ENCODE measurements at places on chromosomes 2 and 18.

DNA sequence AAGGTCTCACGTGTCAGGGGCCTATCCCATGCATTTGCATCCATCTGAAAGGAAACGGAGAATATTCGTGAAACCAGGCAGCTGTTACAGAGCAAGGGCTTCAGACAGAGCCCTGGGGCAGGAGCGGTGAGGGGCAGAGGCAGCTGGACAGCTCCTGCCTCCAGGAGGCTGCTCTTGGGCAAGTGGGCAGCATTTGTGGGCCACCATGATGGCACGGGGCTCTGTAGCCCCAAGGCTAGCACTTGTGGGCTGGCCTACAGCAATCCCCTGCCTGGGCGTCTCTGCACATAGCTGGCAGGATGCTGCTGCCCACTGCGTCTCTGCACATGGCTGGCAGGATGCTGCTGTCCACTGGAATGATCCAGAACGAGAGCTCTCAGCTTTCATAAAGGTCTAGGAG, 52.8 kb upstream of the PTMA start:
- DNase-seq, result no peak

DNA sequence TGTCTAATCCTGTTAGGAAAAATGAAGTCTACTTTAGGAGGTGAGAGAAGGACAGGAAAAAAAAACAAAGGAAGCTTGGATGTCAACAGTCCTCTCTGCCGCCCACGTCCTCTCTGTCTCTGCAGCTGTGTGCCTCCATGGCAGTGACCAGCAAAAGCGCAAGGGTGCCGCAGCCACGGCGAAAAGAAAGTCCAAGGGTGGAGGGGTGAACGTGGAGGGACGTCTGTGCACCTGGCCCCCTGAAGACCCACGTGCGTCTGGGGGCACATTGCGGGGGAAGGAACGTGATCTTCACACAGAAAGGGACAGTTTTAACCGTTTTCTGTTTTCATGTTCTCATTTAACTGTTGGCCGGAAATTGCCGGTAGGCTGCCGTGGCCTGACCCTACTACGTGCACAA, 152.7 kb downstream of the MBP start:
- no peak for DNase-seq

DNA sequence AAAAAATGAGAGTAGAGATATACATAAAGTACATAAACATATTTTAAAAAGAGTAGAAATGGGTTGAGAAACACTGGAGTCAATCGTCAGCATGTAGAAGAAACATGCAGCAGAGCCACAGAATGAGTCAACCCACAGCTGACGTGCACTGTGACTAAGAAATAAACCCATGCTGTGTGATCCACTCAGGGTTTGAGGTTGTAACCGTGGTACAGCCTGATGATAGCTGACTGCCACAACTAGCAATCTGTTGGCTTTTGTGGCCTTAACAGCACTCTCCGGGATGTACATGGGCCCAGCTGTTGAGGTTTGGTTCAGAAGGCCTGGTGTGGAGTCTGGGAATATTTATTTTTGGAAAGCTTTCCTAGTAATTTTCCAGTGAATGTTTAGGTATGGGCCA, 554.4 kb upstream of the MEX3C start:
- DNase-seq, result no peak

- DNase-seq, result no peak
Observed at GRCh38 chr18:29838556-29838955, 1204.0 kb downstream of the DSC3 start.

- no peak for DNase-seq
Observed at GRCh38 chr2:121520641-121520994, 10.1 kb upstream of the RNU4ATAC start.

GRCh38 chr2:127324635-127325034, 30.7 kb upstream of the ERCC3 start:
- no peak for DNase-seq

GRCh38 chr2:23019476-23019875, 365.5 kb upstream of the KLHL29 start:
- no peak for DNase-seq

DNA sequence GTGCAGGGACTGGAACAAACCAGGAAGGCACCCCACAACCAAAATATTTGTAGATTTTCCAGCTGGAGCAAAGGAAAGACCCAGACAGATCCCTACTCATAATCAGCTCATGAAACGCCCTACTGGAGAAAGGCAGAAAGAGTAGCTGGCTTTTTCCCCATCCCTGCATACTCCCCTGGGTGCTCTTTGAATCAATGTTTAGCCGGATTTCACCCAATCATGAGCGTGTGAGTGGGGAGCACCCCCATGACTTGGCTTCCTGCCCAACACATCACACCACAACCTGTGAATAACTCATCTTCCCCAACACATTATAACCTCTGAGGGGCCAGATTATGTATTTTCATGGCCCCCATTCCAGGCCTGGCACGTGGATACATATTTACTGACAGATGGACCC, 35.1 kb upstream of the SLC14A1 start:
- peak; percentile 19 for DNase-seq

DNA sequence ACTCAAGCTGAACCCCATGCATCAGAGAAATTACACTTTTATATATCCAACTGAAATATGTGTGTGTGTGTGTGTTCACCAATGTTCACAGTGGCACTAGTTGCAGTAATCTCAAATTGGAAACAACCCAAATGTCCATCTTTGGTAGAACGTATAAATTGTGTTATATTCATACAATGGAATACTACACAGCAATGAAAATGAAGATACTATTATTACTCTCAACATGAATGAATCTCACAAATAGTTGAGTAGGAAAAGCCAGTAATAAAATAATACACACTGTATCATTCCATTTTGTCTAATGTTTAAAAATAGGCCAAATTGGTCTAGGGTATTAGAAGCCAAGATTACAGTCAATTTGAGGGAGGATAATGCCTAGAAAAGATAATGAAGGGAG, 48.0 kb upstream of the NFE2L2 start:
- no peak for DNase-seq

GRCh38 chr2:113260991-113261390, 17.7 kb downstream of the PAX8 start:
- no peak for DNase-seq

- DNase-seq, result no peak
Observed at GRCh38 chr2:152815634-152816257, 97.3 kb downstream of the ARL6IP6 start.

DNA sequence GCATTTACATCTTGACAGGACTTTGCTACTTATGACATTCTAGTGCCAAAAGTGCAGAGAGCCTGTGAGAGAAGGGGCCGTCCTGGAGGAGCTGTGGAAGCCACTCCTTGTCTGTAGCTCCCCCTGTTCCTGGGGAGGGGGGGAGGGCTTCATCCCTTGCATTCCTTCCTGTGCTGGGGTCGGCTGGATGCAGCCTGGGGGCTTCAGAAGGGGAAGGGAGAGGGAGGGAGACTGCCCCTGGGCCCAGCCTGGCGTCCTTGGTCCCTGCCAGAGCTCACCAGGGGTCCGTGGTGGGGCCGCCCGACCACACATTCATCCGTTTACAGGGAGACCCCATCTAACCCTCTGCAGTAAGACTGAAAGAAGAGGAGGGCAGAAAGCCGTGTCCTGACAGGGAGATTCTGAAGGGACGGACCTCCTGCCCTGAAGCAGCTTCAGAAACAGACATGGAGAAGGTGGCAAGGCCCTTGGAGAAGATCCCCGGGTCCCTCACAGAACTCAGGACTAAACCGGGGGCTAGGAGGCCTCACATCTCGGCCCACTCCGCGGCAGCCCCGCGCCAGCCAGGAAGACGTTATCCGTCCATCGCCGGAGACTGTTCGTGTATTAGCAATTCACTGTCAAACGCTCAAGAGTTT, 258.3 kb upstream of the SALL3 start:
- no peak for DNase-seq

- no peak for DNase-seq
Observed at GRCh38 chr2:145595296-145595695, 1075.4 kb upstream of the ZEB2 start.

- no peak for DNase-seq
Observed at GRCh38 chr2:129929321-129930290, 49.9 kb upstream of the RAB6C start.

GRCh38 chr2:29742656-29743055, 178.7 kb downstream of the ALK start:
- no peak for DNase-seq

DNA sequence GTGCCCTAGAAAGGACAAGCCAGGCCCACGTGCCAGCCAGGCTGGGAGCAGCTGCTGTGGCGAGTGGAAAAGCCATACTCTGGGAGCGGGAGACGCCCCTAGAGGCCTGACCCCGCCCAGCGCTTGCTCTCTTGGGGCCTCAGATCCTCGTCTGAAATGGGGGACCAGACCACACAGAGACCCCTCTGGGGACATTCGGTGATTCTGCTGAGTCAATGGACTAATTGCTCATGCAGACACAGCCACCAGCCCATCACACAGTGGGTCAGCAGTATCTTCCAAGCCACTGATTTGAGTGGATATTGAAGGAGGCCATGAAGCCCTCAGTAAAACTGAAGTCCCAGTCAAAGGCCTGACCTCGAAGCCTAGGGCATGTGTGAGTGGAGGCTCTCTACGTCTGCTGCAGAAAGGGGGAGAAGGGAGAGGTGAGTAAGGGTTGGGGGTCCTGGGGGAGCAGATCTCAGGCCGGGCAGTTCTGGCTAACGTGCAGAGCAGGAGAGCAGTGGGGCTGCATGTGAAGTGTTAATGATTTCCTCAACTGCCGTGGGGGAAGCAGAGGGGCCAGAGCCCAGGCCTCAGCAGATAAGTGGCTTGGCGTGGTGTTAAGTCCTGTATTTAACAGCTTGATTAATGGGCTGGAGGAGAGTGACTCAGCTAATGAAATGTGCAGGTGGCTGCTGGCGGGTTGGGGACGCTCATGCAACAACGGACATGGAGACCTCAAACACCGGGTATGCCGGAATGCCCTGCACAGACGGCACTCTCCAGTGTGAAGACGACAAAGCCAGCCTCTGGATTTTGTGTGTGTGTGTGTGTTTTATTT, 104.4 kb upstream of the TWIST2 start:
- DNase-seq, result no peak

DNA sequence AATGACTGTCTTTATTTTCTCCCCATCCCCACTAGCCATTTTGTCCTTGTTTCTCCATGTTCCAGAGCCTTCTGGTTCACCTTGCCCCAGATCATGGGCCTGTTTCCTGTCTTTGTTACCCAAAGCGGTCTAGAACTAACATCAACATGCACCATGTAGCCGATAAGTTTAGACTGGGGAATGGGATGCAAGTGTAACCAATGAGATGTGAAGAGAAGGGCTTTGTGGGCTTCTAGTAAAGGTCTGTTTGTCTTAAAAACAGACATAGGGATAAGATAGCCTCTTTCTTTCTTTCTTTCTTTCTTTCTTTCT, 25.7 kb downstream of the INPP5D start:
- DNase-seq, result no peak

- no peak for DNase-seq
Observed at GRCh38 chr18:32427084-32427900, 43.4 kb downstream of the GAREM1 start.

DNA sequence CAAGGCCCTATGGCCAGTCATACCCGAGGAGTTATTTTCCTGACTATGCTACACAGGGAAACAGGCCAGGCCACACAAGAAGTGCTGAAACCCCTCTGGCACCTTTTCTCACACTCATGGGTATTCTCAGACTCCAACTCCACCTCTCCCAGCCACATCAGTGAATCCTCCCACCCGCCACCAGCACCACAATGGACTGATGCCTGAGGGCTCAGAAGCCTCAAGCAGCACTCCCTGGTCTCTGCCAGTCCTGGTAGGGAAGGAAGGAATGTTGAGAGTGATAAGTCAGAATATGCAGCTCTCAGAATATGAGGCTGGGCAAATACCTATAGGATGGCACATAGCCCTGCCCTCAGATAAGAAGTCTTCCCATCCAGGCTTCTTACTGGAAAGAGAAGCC, 391.1 kb downstream of the ALK start:
- DNase-seq, result no peak

DNA sequence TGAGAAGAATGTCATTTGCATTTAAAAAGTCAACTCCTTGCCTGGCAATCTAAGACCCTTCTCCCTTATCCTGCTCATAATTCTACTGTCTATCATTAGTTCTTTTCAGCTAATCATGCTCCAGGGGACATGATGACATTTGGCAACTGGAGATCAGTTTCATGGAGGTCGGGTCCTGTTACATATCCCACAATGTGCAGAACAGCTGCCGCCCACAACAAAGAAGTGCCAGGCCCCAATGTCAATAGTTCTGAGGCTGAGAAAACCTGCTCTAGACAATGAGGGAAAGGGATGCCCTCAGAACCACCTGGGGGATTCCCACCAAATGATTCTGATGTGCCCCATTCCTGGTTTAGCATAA, 53.4 kb upstream of the IL1RL1 start:
- no peak for DNase-seq

DNA sequence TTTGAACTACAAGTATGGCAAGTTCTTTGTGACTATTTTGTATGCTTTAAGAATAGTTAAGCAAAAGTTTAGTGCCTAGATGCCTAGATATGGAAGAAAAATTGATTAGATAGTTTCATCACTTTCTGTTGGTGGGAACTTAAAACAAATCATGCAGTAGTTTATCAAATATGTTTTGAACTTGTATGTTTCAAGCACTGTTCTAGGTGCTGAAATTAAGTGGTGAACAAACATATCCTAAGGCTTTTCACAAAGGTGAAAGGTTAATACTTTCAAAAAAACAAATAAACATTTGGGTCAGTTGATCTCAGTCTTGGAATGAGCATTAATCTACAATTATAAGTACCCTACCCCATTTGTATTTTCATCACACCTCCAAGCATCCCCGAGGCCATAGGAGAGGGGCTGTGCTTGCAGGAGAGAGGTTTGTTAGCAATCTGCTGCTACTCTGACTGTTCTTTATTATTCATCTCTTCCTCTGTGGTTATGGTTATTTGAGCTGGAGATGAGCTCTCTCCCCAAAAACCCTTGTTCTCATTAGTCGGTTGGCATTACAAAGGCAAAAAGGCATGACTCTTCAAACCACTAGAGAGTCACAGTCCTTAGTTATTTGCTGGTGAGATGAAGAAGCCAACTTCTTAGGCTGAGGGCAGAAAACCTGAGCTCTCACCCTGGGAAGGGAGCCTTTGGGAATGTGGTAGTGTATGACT, 103.9 kb upstream of the FHL2 start:
- no peak for DNase-seq

- no peak for DNase-seq
Observed at GRCh38 chr2:196335221-196335634, 163.8 kb upstream of the STK17B start.

Data from stimulated activated CD4-positive, alpha-beta T cell treated with anti-CD3 and anti-CD28 coated beads, Interleukin-1b, Interleukin-23, amount 100 ng/mL, for 1 hour (primary cell).